ENCODE measurements at places on chromosomes 1 and 21.

GRCh38 chr1:224377676-224378006 is 21.0 kb downstream of the CNIH4 start:
- peak; percentile 12 for DNase-seq

DNA sequence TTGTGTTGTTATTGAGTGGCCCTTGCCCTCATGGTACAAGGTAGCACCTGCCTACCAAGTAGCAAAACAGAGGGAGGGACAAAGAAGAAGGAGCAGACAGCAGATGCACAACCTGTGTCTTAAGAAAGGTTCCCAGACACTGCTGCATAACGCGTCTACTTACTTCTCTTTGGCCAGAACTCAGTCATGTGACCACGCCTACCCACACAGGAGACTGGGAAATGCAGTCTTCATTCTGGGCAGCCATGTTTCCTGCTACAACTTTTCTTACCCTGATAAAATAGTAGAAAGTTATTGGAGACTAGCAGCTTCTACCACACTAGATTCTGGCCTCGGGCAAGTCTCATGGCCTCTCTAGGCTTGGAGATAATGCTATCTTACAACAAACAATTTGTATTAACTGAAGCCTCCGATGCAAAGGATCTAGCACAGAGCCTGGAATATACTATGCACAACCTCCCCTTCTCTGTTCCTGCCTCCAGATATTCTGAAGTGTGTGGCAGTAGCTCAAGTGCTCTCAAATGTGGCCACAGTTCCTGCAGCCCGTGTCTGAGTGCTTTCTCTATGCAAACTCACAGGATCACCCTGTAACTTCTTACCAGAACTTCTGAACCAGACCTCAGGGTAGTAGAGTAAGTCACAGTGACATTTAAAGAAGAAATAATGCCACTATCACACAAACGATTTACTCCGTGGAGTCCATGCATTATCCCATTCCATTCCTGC is 34.1 kb upstream of the BTG2 start:
- DNase-seq = peak; percentile 14

- no peak for DNase-seq
Observed at GRCh38 chr1:5765997-5766913, 226.0 kb downstream of the NPHP4 start.

DNA sequence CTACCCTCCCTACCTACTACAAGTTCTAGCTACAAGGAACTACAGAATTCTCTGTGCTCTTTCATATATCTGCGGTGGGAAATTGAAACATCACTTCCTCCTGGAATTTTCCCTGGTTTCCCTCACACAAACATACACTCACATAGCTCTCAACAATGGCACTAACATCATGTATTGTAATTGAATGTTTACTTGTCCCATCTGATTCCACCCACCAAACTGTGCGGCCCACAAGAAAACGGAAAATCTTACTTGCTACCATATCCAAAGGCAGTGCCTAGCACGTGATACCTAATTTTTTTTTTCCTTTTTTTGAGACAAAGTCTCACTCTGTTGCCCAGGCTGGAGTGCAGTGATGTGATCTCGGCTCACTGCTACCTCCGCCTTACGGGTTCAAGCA is 33.9 kb downstream of the NDC1 start:
- DNase-seq = no peak

DNA sequence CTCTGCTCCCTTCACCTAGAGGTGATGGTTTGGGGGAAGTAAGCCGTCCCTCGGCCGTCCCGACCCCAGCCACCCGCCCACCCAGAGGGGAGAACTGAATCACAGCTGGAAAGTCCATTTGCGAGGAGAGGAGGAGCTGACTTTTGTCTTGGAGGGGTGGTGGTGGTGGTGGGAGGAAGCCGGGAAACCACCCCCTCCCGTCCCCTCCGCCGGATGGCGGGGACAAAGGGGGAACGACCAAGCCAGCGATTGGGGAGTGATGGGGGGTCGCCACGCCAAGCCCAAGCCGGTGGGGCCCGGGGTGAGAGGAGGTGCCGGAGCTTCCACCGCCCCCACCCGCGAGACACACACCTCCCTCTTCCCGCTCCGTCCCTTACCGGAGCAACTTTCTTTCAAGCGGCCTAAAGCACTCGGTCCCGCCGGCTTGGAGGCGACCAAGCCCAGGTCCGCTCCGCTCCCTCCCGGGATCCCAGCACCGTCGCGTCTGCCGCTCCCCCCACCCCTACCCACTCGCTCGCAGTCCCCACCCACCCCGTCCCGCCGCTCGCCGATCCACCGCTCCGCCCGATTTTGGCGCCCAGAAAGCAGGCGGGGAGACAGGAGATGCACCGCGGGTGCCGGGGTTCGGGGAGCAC is 540 bp downstream of the ARHGEF2 start:
- no peak for DNase-seq

DNA sequence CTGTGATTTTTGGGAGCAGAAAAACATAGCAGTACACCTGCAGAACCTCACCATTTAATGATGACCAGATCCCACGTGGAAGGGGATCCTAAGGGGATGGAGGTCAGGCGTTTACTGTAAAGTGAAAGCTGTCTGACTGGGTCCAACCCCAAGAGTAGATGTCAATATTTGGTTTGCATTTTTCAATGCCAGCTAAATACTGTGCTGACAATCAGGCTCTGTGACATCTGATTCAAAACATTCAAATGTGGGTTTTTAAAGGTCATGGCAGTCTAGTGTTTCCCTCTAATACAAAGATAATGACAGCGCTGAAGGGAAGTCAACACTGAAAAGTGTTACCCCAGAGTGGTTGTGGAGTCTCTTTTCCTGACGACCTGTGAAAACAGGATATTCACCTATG is 68.1 kb downstream of the SPAG17 start:
- DNase-seq = no peak

- DNase-seq = no peak
Observed at GRCh38 chr1:76868154-76868882, 1.0 kb downstream of the ST6GALNAC5 start.

DNA sequence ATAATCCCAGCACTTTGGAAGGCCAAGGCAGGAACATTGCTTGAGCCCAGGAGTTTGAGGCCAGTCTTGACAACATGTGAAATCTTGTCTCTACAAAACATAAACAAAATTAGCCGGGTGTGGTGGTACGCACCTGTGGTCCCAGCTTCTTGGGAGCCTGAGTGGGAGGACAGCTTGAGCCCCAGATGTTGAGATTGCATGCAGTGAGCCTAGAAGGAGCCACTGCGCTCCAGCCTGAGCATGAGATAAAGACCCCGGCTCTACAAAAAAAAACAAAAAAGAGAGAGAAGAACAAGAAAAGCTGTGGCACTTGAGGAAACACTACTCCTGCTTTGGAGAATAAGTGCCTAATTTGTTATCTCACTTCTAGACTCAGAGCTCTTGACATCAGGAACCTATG is 146.6 kb downstream of the GLUL start:
- no peak for DNase-seq

GRCh38 chr1:107151295-107151694 is 10.5 kb downstream of the NTNG1 start:
- DNase-seq = no peak

GRCh38 chr1:218481116-218481775 is 136.1 kb downstream of the TGFB2 start:
- DNase-seq = no peak

GRCh38 chr1:95340061-95340460 is 106.1 kb downstream of the RWDD3 start:
- DNase-seq = no peak

DNA sequence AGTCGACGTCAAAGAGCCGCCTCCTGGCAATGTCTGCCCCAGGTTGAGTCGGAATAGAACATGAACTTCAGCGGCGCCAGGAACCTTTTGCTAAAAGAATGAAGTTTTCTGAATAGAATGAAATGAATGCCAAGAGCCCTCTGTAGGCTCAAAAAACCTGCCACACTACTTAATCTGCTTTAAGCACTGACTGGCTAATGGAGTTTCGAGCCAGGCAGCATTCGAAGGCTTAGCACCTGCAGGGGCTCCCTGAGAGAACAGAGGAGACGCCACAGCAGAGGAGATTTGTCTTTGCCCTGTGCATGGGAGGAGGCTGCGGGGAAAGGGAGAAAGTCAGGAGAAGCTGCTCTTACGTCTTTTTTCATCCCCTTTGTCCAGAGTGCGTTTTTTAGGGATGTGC is 641.7 kb downstream of the AJAP1 start:
- DNase-seq = no peak

- DNase-seq = no peak
Observed at GRCh38 chr1:207495801-207496792, at the start of gene CR1. Gene CR1, plus strand, starts transcription at chr1:207496157. Its CDS starts 111 bp downstream, at chr1:207496268.

GRCh38 chr1:48920851-48921250 is 144.2 kb upstream of the BEND5 start:
- DNase-seq = no peak

- DNase-seq = no peak
Observed at GRCh38 chr1:226404904-226405222, 3.0 kb downstream of the PARP1 start.

GRCh38 chr1:147099192-147099591 is 73.1 kb downstream of the PRKAB2 start:
- DNase-seq = no peak

DNA sequence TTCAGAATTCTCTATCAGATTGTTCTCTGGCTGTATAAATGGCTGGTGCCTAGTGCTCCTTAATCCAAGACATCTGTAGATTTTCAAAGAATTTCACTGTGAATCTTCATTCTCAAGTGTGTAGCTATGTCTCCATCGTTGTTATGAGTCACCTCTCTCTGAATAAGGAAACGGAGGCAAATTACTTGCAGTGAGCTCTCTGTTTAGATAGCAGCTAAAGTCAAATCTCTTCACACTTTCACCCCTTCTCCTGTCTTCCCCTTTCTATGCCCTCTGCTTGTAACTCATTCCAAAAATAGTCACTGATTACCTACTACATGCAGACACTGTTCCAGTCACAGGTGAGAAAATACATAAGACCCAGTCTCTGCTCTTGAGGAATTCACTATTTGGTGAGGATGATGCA is 39.7 kb downstream of the CHML start:
- no peak for DNase-seq

GRCh38 chr1:116581323-116581885 is 10.6 kb upstream of the CD58 start:
- DNase-seq = no peak

DNA sequence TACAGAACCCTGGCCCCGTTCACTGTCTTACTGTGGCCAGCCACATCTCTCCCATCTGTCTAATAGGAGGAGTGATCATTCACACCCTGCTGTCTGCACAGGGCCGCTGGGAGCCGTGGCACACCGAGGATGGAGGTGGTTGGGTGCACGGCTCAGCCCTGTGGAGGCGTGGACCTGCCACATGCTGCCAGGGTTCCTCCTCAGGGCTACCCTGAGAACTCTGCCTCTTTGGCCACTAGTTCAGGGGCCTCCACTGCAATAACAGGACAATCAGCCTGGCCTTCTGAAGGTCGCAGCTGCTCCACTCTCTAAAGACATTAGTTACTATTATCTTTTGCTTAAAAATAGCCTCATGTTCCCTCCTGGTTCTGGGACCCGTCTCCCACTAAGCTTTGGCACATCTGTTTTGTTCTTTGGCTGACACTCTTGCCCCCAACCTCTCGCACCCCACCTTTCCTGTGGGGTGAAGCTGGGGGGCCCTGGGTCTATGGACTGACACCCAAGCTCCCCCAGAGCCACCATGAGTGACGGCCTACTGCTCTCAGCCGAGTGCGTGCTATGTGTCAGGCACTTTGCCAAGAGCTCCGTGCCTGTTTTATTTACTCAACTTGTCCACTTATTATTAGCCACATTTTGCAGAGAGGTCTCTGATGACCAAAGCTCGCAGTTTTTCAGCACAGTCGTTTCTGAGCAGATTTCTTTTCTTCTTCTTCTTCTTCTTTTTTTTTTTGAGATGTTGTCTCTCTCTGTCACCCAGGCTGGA is 66.3 kb downstream of the ARHGEF10L start:
- DNase-seq = no peak

DNA sequence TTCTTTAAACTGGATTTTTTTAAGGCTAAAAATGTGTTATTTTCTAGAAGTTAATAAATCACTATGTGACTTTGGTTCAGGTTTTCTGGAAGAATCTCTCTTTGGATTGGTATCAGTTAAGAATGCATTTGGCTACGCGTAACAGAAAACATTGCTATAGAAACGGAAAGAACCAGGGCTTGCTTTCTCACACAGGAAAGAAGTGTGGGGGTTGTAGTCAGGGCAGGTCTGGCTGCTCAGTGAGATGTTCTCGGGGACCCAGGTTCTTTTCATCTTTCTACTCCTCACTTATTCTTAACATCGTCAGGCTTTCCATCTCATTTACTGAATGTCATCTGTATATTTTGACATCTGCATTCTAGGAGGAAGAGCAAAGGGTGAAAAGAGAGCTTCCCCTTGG is 191.4 kb downstream of the ZBTB18 start:
- DNase-seq = no peak

- DNase-seq = peak; percentile 45
Observed at GRCh38 chr1:243848858-243849420, 1.1 kb downstream of the AKT3 start.

DNA sequence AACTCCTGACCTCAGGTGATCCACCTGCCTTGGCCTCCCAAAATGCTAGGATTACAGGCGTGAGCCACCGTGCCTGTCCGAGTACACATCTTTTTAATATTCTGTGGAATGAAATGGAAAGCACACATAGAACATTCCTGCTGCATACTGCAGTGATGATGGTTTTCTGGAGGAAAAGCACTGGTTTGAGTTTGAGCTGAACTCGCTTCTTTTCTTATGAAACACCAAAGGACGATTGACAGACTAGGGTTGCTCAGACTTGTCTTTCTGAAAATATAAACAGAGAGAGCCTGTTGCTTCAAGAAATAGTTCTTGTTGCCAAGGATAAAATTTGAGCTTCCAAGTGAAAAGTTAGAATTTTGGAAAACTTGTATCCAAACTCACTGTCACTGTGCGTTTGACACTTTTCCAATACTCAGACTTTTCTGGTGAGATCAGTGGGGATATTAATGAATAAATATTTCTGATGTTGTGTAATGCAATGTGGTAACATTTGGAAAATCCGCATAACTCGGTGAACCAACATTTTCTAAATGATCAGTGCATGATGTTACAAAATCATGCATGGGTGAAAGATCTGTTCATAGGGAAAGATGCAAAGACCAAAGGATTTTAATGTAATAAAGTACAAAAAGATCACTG is 15.0 kb upstream of the ERMAP start:
- DNase-seq = no peak
